ENCODE measurements at places on chromosomes 1 and 21. TPM values are rescaled to one million over a fixed set of nuclear protein-coding genes. Genes with fewer than 3 reads are reported as not detected.

The TTC39A gene
- total RNA-seq, result 0.85 TPM

The LIN9 gene
- 2.8 TPM for total RNA-seq

The HENMT1 gene
- 4.2 TPM for total RNA-seq

The PCNX2 gene
- total RNA-seq, result 40.0 TPM

The LYST gene
- 10.4 TPM for total RNA-seq

The KIAA1614 gene
- 4.5 TPM for total RNA-seq

The TSPAN1 gene
- total RNA-seq, result 0.56 TPM

The TMEM200B gene
- total RNA-seq, result 5.2 TPM

The MLLT11 gene
- 5.9 TPM for total RNA-seq

The TFF1 gene
- not detected for total RNA-seq

The RBM11 gene
- total RNA-seq, result 0.85 TPM

The PDC gene
- total RNA-seq, result 0.38 TPM

The FCMR gene
- total RNA-seq, result not detected

The LCE2B gene
- total RNA-seq, result not detected

The ADAM30 gene
- not detected for total RNA-seq

The TENT5C gene
- total RNA-seq, result 2.0 TPM

The NGF gene
- total RNA-seq, result 16.9 TPM

The HTR1D gene
- not detected for total RNA-seq

The SLAMF6 gene
- total RNA-seq, result not detected

The SMIM34 gene
- not detected for total RNA-seq

The ZC3H12A gene
- 10.4 TPM for total RNA-seq

The CDC14A gene
- total RNA-seq, result 2.7 TPM

The SELE gene
- total RNA-seq, result under 0.01 TPM

The HAO2 gene
- total RNA-seq, result not detected

The C1orf53 gene
- 10.1 TPM for total RNA-seq

The DEPDC1 gene
- total RNA-seq, result 4.2 TPM

The CD53 gene
- not detected for total RNA-seq

The PTPN22 gene
- total RNA-seq, result 3.1 TPM

The F13B gene
- under 0.01 TPM for total RNA-seq

The LCE1E gene
- total RNA-seq, result not detected

The RPE65 gene
- not detected for total RNA-seq

The CCDC185 gene
- not detected for total RNA-seq

The TMEM39B gene
- 5.9 TPM for total RNA-seq

The CC2D1B gene
- total RNA-seq, result 32.1 TPM

The FAM177B gene
- total RNA-seq, result not detected

The SHE gene
- 0.19 TPM for total RNA-seq

The ARHGEF16 gene
- 0.38 TPM for total RNA-seq

The ATAD3C gene
- total RNA-seq, result not detected
